Activated T-helper 1 cell treated with anti-CD3 and anti-CD28 coated beads, Interleukin-12 subunit alpha, Interleukin-12 subunit beta, Interleukin-2, Interleukin-4 antibody, amounts not matched to agents 30 ng/mL and 10 ng/mL and 1 ng/mL, durations not matched to agents 14 hours and 24 hours and 36 hours (primary cell): ENCODE measurements at places on chromosomes 13 and 19. TPM values are rescaled to one million over a fixed set of nuclear protein-coding genes. Genes with fewer than 3 reads are reported as not detected.

DNA sequence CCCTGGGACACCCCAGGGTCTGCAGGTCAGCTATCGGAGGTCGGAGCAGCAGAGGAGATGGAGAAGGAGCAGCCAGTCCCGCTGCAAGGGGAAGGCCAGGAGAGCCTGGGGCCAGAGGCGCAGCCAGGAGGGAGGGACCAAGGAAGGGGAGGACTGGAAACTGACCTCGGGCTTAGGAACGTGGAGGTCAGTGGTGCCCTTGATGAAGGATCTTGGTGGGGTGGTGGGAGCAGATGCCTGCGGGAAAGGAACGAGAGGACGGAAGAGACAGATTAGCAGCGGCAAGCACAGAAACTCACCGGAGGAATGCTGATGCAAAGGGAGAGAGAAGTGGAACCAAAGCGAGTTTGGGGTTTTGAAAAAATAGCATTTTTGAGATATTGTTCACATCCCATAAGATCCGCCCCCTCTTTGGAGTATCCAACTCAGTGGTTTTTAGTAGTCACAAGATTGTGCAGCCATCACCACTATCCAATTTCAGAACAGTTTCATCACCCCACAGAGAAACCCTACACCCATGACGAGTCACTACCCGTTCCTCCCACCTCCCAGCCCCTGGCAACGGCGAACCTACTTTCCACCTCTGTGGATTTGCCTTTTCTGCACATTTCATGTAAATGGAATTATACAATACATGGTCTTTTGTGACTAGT, 22.1 kb downstream of the PLEKHF1 start:
- DNase-seq, result no peak

DNA sequence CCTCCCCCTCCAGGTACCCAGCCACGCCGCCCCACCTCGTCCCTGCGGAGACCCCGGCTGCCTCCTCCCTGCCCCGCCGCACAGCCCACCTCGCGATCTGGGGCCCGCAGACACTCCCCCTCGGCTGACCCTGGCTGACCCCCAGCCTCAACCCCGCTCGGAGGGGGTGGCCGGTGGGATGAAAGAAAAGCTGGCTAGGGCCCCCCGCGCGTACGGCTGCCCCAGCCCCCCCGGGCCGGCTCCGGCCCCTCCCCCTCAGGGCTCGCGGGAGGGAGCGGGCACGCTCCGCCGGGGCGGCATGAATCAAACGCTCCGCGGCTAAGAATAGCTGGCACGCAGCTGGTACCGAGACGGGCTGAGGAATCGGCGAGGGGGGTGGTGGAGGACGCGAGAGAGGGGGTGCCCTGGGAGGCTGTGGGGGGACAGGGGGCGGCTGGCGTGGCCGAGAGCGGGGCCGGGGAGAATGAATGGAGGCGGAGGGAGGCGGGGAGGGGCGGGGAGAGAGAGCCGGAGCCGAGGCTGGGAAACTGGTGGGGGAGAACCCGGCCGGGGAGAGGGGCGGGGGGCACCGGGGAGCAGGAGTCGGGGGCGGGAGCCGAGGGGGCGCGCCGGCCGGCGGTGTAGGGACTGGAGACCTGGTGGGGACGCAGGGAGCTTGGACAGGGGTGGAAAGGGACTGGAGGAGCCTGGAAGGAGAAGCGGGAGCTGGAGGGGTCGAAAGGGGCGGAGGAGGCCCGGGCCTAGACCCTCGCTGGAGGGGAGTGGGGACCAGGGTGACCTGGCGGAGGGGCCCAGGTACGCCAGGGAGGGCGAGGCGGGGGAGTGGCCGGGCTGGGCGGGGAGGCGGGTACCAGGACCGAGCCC, 1.1 kb downstream of the SHANK1 start:
- no peak for DNase-seq

- no peak for DNase-seq
These were observed 11.0 kb upstream of the CA11 start for GRCh38 chr19:48656840-48657474.

The KIRREL2 gene
- 1.7 TPM in 2 replicates for total RNA-seq

DNA sequence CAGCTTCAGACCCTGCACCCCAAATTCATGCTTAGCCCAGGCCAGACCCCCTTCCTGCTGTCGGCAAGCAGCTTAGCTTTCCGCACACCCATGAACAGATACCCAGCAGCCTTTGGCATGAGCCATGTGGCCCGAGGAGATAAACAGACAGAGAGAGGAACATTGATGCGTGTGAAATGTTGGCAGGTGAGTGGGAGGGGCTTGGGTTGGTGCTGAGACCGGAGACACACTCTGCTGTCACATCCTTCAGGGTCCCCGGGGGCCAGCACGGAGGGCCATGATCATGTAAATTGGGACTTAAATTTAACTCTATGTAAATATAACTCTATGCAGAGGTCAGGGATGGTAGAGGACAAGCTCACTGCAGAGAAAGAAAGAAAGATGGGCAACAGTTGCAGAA, 1.5 kb downstream of the CD22 start:
- DNase-seq, result no peak

GRCh38 chr19:44112802-44113137, 429 bp upstream of the ZNF225 start:
- DNase-seq, result no peak

- no peak for DNase-seq
These were observed 26.3 kb downstream of the TMEM255B start for GRCh38 chr13:113785051-113786010.

GRCh38 chr19:40147693-40148347, 43.4 kb upstream of the MAP3K10 start:
- DNase-seq, result no peak

The THAP8 gene
- 1.6 TPM in 2 replicates for total RNA-seq

- DNase-seq, result no peak
These were observed 14.9 kb upstream of the GPR18 start for GRCh38 chr13:99273128-99273527.

- no peak for DNase-seq
These were observed 195.3 kb downstream of the LMO7 start for GRCh38 chr13:75831389-75831788.

- no peak for DNase-seq
These were observed 38.9 kb downstream of the VAV1 start for GRCh38 chr19:6811378-6811777.

The CCNA1 gene
- total RNA-seq, result 1.5 and 1.6 TPM in 2 replicates

The OR7A5 gene
- not detected in 2 replicates for total RNA-seq

The KLK7 gene
- total RNA-seq, result not detected in 2 replicates

- DNase-seq, result peak; percentile 68
These were observed at the start of gene NKG7 for GRCh38 chr19:51372649-51373504. Gene NKG7, minus strand, starts transcription at chr19:51372654. Its CDS starts 119 bp downstream, at chr19:51372535.

The ZNF557 gene
- 12.2 and 13.3 TPM in 2 replicates for total RNA-seq

DNA sequence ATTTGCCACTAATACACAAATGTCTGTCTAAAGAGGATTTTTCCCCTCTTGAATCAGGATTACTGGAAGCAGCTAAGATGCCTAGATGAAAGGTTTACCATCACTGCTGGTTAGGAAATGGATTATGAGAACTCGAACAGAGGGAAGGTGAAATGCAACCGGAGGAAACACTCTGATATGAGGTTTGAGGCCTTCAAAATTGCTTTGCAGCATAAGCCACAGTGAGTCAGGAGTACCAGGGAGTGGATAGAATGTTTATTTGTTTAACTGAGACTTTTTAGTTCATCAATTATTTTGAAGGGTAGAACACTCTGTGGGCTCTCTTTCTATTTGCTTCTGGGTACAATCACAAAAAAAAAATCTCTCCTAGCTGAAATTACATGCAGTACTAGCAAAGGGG, 18.1 kb downstream of the CDADC1 start:
- DNase-seq, result no peak

- no peak for DNase-seq
These were observed 19.8 kb upstream of the CEACAM4 start for GRCh38 chr19:41646589-41647204.
